Mammary epithelial cell (primary cell): ENCODE measurements at places on chromosomes 3 and 15.

- peak; percentile 46 for DNase-seq
These were observed 70.1 kb upstream of the CCK start for GRCh38 chr3:42336103-42336502.

DNA sequence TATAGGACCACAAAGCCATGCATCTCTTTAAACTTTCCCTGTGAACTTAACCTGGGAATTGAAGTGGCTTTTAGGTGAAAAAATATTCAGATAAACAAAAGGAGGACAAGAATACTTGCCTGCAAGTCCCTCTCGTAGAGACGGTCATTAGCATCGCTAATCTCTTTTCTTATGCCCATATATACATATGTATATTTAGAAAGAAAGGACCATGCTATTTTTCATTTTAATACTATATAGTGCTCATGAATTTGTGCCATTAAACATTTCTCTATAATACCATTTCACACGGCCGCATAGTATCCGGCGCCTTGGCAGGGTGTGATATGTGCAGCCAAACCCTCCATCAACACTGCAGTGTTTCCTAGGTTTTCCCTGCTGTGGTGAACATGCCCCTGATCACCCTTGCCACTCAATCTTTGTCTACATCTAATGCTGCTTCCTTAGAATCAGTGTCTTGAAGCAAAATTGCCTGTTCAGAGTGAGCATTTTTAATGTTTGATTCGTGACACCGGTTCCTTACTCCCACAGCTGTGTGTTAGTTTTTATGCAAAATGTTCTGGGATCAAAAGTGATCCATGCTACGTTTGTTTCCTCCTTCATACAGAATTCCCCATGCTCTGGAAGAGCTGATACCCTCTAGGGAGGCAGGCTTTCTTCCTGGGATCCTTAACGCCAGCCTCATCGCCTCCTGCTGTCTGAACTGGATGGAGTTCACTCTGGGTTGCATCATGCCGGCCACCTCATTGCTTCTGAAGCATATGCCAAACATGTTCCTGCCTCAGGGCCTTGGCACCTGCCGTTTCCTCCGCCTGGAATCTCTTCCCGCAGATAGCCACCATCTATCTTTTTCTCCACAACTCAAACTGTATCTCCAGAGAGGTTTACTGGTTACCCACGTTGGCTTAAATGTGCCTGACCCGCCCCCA lies 118.1 kb downstream of the FBLN2 start:
- DNase-seq, result peak; percentile 39

GRCh38 chr3:81554388-81554787 lies 207.1 kb downstream of the GBE1 start:
- peak; percentile 11 for DNase-seq

GRCh38 chr3:177430653-177431052 lies 233.4 kb upstream of the TBL1XR1 start:
- DNase-seq, result no peak

GRCh38 chr3:45793482-45794176 lies 2.7 kb downstream of the SLC6A20 start:
- peak; percentile 68 for DNase-seq

- no peak for DNase-seq
These were observed 582.8 kb downstream of the PDCD6IP start for GRCh38 chr3:34381243-34381642.

GRCh38 chr3:127849368-127849767 lies 27.1 kb upstream of the MGLL start:
- no peak for DNase-seq

DNA sequence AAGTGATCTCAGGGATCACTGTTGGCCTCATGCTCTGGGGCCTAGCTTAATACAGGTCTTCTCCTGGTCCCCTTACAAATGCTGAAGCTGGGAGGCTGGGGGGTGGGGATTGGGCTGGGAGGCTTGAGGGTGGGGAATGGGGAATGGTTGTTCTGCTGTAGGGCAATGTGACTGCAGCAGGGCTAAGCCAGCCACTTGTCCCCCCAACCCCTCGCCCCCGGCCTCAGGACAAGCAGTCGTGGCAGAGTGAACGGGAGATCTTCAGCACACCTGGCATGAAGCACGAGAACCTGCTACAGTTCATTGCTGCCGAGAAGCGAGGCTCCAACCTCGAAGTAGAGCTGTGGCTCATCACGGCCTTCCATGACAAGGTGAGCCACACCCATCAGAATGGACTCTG lies 17.2 kb upstream of the EXOG start:
- DNase-seq, result no peak

DNA sequence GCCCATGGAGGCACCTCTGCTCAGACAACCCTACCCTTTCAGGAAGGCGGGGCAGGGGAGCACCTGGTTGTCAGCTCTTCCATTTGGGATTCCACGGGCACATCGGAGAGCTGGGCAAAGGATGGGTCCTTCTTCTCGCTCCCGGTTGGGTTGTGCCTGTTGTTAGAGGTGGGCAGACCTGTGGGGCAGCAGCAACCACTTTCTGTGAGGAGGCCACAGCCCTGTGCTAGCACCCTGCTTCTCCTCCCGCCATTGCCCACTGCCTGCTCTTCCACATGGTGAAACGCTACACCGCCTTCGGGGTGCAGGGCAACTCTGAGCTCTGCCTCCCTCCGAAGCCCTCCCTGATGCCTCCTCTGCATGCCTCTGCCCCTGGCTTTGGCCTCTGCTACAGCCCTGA lies 7.0 kb upstream of the HHATL start:
- no peak for DNase-seq

GRCh38 chr15:58212909-58213526 lies 74.8 kb downstream of the AQP9 start:
- DNase-seq, result peak; percentile 40
